ENCODE measurements at places on chromosomes 7 and 10. TPM values are rescaled to one million over a fixed set of nuclear protein-coding genes. Genes with fewer than 3 reads are reported as not detected.

DNA sequence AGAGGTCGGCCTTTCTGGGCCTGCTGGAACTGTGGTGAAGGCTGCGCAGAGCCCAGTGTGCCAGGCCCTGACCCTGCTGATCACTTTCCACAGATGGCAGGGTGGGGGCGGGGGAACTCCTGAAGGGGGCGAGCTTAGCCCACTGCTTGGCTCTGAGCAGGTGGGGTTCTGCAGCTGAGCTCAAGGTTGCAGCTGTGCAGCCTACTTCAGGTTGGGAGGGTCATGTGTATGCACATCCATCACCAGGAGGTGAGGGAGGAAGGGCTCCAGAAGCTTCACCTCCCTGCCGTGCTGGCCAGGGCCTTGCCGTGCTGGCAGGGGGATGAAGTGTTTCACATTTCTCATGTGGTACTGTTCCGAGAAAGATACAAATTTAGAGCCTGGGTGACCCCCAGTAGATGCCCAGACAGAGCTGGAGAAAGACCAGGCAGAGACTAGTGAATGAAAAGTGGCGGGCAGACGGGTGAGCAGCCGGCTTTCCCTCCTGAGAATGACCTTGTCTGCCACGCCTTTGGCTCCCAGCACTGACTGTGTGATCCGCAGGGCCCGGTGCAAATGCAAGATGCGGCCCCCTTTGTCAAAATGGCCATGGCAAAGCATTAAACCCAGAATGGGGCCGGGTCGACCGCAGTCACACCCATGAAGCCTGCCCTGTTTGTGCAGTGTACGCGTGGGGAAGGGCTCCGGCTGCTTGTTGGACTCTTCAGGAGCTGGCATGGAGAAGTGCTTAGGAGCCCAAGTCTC lies 25.2 kb downstream of the FAM241B start:
- DNase-seq = no peak

STAG3 gene
- 34.3 TPM for polyA plus RNA-seq

ELFN1 gene
- polyA plus RNA-seq = 11.7 TPM

GRCh38 chr10:86802473-86803108 lies 46.2 kb downstream of the BMPR1A start:
- DNase-seq = no peak

- DNase-seq = no peak
Observed at GRCh38 chr10:92538231-92538958, 35.5 kb downstream of the IDE start.

Measured in left renal cortex interstitium (tissue), 4 donors.